Articular chondrocyte of knee joint (primary cell): ENCODE measurements at places on chromosomes 11 and 22. TPM values are rescaled to one million over a fixed set of nuclear protein-coding genes. Genes with fewer than 3 reads are reported as not detected.

The ZP1 gene
- not detected in 2 replicates for total RNA-seq

The SHISAL1 gene
- 47.0 and 55.8 TPM in 2 replicates for total RNA-seq

The SEPTIN3 gene
- under 0.01 and 0.22 TPM in 2 replicates for total RNA-seq

The PATE2 gene
- total RNA-seq: 0.13 and 0.43 TPM in 2 replicates

The CTSD gene
- total RNA-seq: 222 and 262 TPM in 2 replicates

The FZD4 gene
- 22.6 and 29.6 TPM in 2 replicates for total RNA-seq

The GGT5 gene
- total RNA-seq: 9.7 and 13.7 TPM in 2 replicates

The MTFP1 gene
- 3.1 and 6.8 TPM in 2 replicates for total RNA-seq

The CCDC89 gene
- total RNA-seq: 4.4 and 5.7 TPM in 2 replicates

The ALX4 gene
- under 0.01 and 0.13 TPM in 2 replicates for total RNA-seq

The TRIM66 gene
- total RNA-seq: 10.1 and 13.1 TPM in 2 replicates

The CELSR1 gene
- 10.7 and 14.9 TPM in 2 replicates for total RNA-seq

The DERL3 gene
- total RNA-seq: 0.43 and 0.65 TPM in 2 replicates

The TTC9C gene
- total RNA-seq: 34.2 and 37.4 TPM in 2 replicates

The OR6T1 gene
- total RNA-seq: not detected in 2 replicates

The OR4X2 gene
- total RNA-seq: not detected in 2 replicates

The OTUB1 gene
- 32.6 and 36.7 TPM in 2 replicates for total RNA-seq
